ENCODE measurements at places on chromosomes 6 and 20.

DNA sequence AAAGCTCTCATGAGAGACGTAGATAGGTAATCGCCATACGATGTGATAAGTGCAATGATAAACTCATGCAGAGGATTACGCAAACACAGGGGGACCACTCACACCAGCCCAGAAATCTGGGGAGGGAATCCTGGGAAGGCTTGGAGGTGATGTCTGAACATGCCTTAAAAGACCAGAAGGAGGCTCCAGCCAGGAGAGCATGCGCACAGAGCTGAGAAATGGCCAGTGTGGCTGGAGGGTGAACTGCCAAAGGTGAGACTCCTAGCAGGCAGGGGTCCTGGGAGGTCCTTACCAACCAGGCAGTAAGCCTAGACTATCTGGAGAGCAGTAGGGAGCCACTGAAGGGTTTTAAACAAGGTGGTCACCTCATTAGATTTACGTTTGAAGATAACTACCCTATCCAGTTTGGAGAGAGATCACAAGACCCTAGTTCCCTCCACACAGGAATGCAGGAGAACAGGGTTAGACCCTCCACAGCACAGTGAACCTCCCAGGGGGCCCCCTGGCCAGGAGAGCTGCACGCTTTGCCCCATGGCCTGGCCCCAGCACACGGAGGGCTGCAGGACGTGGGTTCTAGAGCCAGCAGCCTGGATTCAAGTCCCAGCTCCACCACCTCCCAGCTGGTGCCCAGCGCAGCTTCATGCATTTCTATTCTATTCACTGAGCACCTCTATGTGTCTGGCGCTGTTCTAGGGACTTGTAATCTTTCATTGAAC, 13.1 kb downstream of the MDFI start:
- DNase-seq: no peak

DNA sequence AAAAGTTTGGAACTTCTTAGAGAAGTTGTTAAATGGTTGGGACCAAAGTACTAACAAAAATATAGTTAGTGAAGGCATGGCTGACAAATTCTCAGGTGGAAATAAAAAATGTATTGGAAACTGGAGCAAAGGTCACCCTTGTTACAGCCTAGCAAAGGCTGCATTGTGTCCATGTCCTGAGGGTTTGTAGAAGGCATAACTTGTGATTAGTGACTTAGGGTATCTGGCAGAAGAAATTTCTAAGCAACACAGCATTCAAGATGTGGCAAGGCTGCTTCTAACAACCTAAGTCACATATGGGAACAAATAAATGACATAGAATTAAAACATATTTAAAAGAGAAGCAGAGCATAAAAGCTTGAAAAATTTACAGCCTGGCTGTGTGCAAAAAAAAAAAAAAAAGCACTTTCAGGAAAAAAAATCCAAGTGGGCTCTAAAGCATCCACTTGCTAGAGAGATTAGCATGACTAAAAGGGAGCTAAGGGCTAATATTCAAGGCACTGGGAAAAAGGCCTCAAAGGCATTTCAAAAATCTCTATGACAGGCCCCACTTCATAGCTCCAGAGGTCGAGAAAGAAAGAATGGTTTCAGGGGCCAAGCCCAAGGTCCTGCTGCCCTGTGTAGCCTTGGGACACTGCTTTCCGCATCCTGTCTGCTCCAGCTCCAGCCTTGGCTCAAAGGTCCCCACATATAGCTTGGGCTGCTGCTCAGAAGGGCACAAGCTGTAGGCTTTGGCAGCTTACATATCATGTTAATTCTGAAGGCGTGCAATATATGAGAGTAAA, 453.2 kb upstream of the PTCHD4 start:
- no peak for DNase-seq

DNA sequence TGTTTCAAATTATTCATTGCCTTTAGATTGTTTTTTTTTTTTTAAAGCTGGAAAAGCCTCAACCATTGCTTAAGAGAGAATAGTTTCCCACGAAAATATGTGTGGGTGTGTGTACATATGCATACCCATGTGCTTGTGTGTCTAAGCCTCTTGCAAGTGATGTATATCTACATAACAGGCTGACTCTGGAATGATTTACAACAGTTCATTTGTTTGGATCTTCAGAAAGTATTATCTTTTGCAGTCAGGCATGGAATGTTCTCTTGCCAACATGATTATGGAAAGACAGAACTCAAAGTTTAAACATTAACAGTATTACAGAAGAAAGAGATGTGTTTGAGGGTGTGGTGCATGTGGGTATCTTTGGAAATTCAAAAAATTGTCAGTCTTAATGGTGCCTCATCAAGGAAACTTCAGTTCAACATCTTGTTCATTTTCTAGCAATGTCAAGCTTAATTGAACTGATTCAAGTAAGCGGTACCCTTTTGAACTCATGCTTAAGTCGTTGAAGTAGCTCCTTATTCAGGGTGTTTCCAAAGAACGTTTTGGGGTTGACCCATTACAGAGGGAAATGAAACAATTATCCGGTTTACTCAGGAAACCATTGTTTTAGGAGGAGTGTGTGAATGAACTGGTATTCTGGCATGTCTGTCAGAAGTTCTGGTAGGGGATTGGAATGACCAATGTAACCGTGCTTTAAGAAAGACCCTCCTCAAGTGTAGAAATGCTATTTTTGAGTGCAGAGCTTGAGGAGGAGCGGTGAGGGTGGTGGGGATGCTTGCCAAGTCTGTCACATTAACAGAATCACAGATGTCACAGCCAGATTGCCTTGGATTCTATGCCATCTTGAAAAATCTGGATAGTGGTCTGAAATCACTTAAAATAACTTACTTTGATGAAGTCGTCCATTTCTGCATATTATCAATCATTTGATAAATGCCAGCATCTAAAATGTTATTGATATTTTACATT, 60.3 kb downstream of the ADGRG6 start:
- no peak for DNase-seq

- DNase-seq: no peak
These were observed 305 bp downstream of the IL17A start for GRCh38 chr6:52186480-52186879.

DNA sequence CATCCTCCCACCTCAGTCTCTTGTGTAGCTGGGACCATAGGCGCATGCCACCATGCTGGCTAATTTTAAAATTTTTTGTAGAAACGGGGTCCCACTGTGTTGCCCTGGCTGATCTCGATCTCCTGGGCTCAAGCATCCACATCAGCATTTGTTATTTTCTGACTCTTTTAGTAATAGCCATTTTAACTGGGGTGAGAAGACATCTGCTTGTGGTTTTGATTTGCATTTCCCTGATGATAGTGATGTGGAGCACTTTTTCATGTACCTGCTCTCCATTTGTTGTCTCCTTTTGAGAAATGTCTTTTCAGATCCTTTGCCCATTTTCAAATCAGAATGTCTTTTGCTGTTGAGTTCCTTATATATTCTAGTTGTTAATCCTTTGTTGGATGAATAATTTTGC, 22.2 kb upstream of the TULP4 start:
- DNase-seq: no peak

DNA sequence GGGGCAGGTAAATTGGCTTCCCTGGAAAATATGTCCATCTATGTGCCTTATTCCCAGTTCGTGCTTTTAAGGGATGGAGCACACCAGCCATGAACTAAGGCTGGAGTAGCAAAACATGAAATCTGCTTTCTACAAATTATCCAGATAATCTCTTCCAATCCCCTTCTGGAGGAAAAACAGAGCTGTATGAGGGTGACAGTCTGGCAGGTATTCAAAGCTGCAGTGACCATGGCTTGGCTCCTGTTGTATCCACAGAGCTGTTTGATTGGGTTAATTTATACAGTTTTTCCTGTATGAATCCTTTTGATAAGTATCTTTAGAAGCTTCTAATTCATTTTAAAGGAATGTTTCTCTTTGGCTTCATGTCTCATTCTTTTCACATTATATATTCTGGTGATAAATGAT, 144.4 kb downstream of the AIG1 start:
- no peak for DNase-seq

GRCh38 chr6:135344526-135344925, 153.0 kb downstream of the AHI1 start:
- DNase-seq: no peak

Data from CD4-positive, alpha-beta T cell treated with Interferon alpha-2 for 1 hour (primary cell).